ENCODE measurements at places on chromosomes 11 and 22. TPM values are rescaled to one million over a fixed set of nuclear protein-coding genes. Genes with fewer than 3 reads are reported as not detected.

SCN4B gene
- polyA plus RNA-seq, result 4.2 TPM

SLC25A18 gene
- polyA plus RNA-seq, result 0.46 TPM

NXPE4 gene
- not detected for polyA plus RNA-seq

RAB30 gene
- 5.3 TPM for polyA plus RNA-seq

TRIM51 gene
- not detected for polyA plus RNA-seq

USP2 gene
- polyA plus RNA-seq, result 4.2 TPM

CCDC87 gene
- 0.09 TPM for polyA plus RNA-seq

BATF2 gene
- polyA plus RNA-seq, result 15.7 TPM

MPZL2 gene
- polyA plus RNA-seq, result 32.8 TPM

PEX26 gene
- 32.7 TPM for polyA plus RNA-seq

UBQLN3 gene
- polyA plus RNA-seq, result not detected
